Right kidney (tissue), 9 donors: ENCODE measurements at places on chromosomes 2 and 18.
A peak's percentile ranks its signal among the peaks of the same experiment; 100 is the strongest.

- no peak for DNase-seq
Observed at GRCh38 chr2:38584881-38585280, 17.8 kb downstream of the HNRNPLL start.

- DNase-seq: no peak
Observed at GRCh38 chr2:149763358-149763757, 175.8 kb upstream of the MMADHC start.

DNA sequence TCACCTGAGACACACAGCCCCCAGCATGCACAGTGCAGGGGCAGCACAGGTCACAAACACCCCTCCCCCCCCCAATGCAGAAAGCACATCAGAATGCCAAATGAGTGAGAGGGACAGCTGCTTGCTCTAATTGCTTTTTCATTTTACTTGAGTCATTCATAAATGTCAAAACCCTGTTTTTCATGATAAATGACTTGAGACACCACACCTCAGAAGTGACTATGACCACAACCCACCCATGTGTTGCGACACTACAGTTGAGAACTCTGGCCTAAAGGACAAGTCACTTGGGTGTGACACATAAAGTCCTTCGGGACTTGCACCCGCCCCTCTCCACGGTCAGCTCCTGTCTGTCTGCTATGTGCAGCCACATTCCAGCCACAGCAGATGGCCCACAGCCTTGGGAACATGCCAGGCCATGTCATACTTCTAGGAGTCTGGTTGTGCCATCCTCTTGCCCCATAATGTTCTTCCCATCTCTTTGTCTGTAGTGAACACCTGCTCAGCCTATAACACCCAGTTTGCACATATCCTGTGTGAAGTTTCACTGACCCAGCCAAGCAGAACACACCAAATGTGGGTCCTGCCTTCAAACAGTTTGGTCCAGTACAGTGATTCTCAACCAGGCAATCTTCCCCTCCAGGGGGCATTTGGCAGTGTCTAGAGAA lies 30.2 kb upstream of the RIOK3 start:
- no peak for DNase-seq

DNA sequence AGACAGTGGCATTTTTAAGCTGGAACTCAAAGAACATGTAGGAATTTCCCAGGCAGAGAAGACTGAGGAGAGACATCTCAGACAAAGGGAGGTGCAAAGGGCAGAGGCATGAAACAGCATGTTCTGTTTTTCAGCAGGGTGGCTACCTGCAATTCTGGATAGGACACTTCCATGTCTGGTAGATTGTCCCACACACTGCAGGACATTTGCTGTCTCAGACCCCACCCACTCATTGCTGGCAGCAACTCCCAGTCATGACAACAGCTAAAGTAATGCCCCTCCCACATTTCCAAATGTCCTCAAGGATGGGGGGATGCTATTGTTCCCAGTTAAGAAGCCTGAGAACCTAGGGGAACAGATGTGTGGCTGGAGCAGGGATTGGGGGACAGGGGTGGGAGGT lies 40.8 kb downstream of the ANKRD44 start:
- DNase-seq: no peak

GRCh38 chr2:144288438-144288837 lies 231.5 kb downstream of the ZEB2 start:
- no peak for DNase-seq

DNA sequence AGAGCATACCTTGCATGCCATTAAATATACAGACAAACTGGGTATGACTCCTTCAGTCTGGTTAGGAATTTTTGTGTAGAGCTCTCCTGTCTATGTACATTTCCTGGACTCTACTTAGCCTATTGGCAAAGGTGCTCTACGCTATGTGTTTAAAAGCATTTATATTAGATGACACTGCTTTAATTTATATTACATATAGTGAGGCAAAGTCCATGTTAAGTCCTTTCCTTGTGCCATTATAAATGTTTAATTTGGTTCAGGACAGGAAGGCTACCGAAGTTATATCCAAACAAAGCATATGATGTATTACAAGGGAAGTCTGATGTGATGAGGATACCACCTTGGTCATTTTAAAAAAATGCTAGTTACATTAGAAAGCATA lies 117.4 kb upstream of the RAB27B start:
- DNase-seq: no peak

GRCh38 chr2:10300328-10300920 lies 2.3 kb upstream of the HPCAL1 start:
- no peak for DNase-seq

DNA sequence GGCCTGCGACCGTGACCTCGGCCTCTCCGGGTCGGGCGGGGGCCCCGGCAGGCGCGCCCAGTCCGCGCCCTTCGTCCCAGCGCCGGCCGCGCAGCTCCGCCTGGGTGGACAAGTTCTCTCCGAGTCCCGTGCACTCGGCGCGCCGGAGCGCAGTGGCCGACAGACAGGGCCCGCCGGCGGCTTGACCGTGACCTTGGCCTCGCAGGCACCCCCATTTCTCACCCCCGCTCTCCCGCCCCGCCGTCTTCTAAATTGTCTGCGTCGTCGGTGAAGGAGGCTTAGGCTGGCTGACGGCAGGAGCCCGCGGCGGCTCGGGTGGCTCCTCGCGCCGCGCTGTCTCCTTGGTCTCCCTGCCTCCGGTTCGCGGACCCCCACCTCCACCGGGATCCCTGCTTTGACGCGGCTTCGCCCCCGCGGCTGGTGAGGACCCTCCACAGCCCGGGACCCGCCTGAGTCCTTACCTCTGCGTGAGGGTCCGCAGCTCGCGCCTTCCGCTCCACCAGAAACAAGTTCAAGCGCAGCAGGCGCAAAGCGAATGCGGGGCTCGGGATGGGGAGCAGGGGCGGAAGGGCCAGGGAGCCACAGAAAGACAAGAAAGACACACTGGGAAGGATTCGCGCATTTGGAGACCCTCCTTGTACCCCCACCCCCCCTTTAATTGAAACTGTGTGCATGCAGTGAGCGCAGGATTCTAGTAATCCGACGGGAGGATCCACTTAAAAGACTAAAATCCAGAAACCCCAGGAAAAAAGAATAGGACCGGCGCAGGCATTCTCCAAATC lies 4.0 kb downstream of the PTGR3 start:
- peak; percentile 86 for DNase-seq

GRCh38 chr18:62196079-62196478 lies 9.0 kb downstream of the RELCH start:
- DNase-seq: no peak

DNA sequence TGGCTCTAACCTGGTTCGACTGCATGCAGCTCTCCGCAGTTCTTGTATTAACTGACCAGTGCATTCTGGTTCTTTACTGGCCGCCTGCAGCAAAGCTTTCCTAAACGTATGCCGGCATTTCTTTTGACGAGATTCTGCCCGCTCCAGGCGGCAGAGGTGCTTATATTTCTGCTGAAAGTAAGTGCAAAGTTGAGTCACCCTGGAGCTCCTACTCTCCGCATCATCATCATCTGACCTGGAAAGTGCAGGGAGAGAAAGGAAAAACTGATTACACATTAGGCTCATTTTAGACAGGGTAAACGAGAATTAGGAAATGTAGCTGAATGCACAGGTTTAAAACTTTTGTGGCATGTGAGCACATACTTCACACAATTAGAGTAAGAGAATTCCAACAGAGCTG lies 57.9 kb downstream of the INO80D start:
- no peak for DNase-seq

- no peak for DNase-seq
Observed at GRCh38 chr18:63210521-63210920, 109.0 kb downstream of the BCL2 start.

DNA sequence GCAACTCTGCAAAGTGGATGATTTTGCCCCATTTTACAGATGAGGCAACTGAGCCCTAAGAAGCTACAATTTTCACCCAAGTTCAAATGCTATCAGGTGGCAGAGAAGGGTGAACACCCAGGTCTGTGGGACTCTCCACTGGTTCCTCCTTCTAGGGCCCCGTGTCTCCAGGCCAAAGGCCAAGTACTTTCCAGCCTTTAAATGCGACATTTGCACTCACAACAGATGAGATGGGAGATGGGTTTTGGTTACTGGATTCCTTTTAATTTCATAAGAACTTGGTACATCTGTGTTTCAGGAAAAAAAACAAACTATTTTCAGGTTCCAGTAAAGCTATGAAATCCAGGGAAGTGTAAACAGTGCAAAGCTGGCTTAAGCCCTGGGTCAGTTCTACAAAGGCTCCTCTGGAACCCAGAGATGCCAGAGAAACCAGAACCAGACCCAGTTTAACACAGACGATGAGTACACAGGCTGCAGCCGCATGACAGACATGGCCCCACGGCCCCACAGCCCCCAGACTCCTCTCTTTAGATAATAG lies 361.7 kb downstream of the ANAPC1 start:
- DNase-seq: no peak

GRCh38 chr2:197559681-197560080 lies 43.8 kb downstream of the MOB4 start:
- DNase-seq: no peak

DNA sequence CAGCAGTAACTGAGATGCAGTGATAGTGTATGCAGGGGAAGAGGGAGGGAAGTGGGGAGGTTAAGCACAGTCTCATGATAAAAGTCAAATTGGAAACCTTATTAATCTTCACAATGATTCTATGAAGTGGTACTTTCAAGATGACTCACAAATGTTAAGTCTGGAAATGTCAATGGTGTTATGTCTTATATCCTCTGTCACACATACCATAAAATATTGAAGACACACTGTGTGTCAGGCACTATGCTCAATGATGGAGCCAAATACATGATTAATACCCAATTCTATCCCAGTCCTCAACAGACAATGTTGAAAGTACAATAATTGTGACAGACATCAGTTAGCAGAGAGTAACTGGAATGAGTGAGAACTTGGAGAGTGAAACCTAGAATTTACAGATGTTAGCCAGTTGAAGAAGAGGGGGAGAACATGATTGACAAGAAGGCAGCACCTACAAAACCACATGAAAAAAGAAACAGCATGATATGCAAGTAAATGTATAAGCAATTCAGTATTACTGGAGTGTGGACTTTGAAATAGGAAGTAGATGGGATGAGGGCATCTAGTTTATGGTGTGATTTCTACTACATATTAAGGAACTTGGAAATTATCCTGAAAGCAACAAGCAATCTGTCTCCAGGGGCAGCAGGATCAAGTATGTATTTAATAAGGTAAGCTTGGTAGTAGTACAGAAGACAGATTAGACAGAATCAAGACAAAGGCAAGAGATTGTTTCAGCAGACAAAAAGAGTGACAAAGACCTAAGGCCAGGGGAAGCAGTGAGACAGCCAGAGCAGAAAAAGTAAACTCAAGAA lies 107.6 kb downstream of the STRN start:
- no peak for DNase-seq

DNA sequence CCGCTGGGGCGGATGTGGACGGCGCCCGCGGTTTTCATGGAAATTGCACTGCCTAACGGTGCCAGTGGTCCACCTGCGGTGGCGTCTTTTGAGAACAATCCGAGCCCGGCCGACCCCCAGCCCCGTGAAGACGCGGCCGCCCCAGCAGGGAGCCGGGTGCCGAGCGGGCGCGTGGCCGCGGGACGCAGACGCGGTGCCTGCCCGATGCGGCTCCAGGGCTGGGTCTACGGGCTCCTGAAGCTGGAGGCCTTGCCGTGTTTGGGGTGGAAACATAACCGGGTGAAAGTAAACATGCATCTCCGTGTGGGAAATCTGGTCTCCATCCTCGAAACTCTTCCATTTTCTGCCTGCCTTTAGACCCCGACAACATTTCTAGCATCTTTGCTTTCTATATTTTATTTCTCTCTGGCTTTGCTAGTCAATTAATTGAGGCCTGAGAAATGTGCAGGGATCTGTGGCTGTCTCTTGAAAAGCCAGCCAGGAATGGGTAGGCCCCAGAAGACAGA lies 572 bp downstream of the INPP4A start:
- DNase-seq: peak; percentile 74

GRCh38 chr18:57956491-57956890 lies 87.5 kb upstream of the NEDD4L start:
- no peak for DNase-seq

GRCh38 chr2:133591164-133591563 lies 22.9 kb upstream of the NCKAP5 start:
- DNase-seq: no peak

DNA sequence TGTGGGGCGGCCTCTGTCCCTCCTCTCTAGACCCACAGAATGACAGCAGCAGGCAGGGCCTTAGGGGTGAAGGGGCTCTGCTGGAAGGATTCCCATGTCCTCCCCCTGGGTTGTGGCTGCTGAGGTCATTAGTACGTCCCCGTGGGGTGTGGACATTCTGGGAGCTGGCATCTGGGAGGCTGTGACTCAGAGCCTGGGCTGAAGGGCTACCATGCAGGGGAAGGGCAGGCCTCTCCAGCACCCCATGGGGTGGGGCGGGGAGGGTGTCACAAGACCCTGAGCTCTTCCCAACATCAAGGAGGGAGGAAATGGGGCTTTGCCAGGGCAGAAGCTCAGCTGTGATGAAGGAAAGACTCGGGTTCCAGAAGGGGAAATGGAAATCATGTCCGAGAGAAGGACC lies 105.8 kb upstream of the SMAD2 start:
- no peak for DNase-seq

DNA sequence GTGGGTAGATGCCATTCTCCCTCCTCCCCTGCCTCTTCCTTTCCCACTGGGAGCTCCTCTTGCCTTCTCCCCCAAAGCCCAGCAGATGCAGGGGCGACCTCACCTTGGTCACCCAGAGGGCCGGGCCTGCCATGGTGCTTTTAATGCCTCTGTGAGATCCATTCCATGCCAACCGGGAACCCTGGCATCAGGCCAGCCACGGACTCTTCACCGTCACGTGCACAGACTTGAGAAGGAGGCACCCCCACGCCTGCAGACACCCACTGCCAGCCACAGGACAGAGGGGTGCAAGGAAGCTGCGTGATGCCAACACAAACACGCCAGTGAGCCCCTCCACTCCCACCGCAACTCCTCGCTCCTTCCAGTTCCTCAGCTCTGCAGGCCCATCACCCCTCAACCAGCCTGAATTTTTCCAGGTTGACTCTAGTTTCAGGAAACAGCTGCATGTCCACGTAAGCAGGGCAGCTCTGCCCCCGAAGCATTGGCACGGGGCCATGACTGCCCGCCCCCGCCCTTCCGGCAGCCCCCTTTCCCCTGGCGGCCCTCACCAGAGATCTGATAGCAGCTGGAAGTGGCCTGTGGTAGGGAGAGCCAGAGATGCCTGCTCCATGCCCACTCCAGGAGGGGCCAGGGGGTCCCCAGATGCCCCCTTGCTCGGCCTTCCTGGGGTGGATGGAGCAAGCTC lies 50.8 kb downstream of the DNMT3A start:
- peak; percentile 49 for DNase-seq

- DNase-seq: no peak
Observed at GRCh38 chr2:18066066-18066465, 187.6 kb downstream of the KCNS3 start.

GRCh38 chr2:529424-529823 lies 147.8 kb downstream of the TMEM18 start:
- no peak for DNase-seq
